ENCODE measurements at places on chromosomes 7 and 10.

DNA sequence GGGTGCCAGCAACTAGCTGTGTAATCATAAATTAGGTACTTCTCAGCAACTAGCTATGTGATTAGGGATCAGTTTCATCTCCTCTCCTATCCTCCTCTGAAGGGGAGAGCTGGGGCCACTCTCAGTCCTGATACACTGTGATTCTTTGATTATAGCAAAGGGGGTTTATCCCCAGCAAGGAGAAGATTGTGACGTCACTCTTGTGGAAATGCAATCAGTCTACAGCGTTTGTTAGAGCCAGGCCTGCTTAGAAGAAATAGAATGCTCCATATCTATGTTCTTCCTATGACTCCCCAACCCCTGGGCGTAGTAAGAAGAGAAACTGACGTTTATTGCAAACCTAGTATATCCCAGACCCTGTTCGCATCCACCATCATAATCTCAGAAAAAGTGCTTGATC is 308.2 kb downstream of the GFRA1 start:
- no peak for DNase-seq

DNA sequence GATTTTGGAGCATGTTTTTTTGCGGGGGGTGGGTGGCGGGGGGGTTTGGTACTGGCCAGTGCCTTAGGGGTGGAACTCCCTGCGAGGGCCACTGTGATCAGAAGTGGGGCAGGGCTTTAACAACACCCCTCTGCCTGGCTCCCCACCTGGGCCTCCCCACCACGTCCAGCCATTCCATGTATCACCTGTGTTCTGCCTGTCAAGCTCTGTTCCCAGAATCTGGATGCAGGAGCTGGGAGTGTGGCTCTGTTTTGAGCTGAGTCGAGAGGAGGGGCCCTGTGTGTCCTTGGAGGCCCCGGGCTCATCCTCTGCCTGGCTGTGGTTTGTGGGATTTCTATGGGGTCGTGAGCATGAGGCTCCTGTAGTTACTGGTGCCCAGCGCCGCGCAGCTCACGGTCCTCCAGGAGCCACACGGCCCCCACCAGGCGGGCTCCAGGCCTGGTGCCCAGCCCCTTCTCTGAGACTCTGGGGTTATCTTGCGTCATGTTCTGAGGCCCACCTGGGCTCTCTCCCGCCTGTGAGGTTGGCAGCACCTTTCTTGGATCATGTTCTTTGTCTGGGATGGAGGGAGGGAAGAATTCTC is 29.6 kb downstream of the PFKFB3 start:
- no peak for DNase-seq

DNA sequence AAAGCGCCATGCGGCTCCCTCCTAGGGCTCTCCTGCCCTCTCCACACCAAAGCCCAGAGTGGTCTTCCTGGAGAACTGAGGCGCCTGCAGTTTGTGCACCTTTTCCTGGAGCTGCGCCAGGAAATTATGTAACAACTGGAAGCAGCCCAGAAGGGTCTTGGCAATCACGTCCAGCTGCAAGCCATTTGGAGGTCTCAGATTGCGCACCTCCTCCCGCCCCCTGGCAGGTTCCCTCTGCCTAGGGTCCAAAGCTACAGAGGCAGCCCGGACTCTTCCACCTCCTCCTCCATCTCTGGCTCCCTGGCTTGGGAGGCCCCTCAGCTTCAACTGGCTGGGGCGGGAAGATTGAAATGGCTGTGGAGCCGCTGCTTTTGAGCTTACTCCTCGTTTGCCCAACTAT is 34.0 kb upstream of the SFTPD start:
- DNase-seq = no peak

- DNase-seq = no peak
Observed at GRCh38 chr10:130179640-130180039, 43.4 kb downstream of the GLRX3 start.

DNA sequence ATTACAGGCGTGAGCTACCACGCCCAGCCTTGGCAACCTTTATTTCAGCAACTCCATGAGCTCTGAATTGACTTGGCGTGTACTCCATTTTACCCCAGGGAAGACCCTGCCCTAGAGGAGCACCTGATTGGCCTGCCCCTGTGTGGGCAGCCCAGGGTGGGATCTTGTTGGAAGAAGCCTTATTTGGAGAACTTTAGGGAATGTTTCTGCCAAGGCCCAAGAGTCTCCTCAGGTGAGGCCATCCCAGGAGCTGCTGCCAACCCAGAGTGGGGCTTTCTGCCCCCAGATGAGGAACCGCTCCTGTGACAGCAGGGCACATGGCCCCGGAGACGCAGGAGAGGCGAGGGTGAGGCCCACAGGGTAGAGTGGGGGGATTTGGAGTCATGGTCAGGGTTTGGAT is 42.0 kb downstream of the VWA2 start:
- no peak for DNase-seq

GRCh38 chr7:129917934-129918333 is 34.8 kb downstream of the UBE2H start:
- DNase-seq = no peak

GRCh38 chr10:8051851-8052257 is 2.6 kb upstream of the GATA3 start:
- DNase-seq = no peak

DNA sequence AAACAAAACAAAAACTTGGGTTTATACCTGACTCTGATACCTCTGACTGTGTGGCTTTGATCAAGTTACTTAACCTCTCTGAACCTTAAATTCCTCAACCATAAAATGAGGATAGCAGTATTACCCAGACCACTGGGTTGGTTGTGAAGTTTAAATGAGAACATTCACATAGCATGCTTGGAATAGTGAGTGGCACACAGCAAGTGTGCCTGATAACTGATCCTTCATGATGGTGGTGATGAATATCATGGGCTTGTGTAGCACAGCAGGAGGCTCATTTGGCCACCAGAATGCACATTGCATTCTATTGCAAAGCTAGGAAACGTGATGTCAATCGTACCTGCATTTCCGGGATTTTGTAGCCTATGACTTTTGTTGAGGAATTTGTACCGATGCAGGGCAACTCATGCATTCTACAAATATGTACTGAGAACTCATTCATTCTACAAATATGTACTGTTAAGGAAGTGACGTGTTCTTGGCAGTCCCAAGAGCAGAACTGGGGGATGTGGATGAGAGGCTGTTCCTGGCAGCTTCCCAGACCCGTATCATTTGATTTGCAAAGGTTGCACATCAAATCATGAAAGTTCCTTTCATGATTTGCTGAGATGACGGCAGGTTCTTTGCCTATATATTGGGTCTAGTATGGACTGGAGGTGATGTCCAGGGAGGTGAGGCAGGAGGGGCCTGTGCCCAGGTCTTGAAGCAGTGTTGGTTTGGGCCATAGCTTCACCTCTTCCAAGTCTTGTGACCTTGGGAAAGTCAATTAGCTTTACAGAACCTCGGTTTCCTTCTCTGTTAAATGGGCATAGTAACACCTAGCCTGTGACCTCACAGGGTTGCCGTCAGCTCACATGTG is 94.6 kb upstream of the SMNDC1 start:
- DNase-seq = no peak

DNA sequence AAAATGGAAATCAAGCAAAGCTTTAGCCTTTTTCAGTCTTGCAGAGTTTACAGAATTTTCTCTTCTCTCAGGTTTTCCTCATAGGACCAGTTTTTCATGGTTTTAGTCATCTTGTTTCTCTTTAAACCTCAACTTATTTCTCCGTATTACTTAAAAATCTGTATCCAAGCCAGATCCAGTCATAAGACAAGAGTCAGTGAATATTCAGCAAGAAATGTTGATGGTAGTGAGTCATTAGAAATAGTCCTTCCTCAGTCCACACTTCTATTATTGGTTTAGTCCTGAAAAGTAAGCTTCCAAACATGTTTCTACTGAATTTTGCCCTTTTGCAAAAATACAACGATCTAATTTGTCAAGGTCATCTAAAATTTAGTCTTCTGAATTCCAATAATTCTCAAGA is 107.0 kb downstream of the VIM start:
- DNase-seq = no peak

GRCh38 chr7:154902600-154903082 is 100.3 kb downstream of the PAXIP1 start:
- DNase-seq = no peak

DNA sequence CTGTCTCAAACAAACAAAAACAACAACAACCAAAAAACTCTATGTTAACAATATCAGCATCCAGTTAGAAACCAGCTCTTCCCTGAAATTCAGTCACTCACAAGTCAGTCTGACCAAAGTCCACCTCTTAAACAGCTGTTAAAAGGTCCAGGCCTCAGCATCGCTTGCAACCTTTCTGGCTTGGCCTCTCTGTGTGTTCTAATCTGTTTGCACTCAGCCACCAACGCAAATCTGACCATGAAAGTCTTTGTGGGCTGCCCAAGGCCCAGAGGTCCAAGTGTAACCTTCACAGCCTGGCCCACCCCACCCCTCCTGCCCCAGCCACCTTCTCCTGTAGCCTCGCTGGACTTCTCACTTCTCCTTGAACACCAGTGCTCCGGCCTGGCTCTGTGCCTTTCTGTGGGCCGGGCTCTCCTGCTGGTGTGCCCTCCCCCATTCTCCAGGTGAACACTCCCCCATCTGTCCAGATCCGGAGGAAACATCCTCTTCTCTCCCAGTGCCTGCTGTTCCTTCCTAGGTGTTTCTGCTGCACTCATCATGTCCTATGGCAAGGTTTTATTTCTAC is 72.2 kb upstream of the EFCAB10 start:
- no peak for DNase-seq

DNA sequence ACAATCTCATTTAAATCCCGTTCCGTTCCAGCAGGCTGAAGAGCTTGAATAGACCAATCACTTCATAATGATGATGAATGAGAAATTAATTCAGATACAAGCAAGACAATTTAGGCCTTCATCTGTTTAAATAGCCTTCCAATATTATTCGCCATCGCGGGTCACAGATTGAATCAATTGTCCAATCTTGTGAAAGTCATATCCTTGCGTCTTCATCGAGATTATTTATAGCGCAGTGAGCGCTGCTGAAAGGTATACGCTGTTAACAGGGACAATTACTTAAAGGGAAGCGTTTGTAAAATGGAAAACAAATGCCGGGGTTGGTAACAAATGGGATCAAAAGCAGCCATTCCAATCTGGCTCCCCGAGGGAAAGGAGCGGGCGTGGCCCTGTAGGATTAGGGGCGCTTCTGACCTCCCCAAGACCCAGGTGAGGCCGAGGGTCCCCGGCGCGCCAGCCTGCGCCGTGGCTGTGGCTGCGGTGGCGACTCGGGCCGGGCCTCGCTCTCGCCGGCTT is 8.6 kb downstream of the EVX1 start:
- DNase-seq = no peak

DNA sequence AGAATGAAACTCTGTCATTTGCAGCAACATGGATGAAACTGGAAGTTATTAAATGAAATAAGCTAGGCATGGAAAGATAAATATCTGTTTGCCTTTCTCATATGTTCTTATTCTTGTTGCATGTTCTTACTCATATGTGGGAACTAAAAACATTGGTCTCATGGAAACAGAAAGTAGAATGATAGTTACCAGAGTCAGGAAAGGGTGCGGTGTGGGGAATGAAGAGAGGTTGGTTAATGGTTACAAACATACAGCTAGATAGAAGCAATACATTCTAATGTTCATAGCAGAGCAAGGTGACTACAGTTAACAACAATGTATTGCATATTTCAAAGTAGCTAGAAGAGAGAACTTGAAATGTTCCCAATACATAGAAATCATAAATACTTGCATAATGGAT is 105.1 kb downstream of the FAM107B start:
- DNase-seq = no peak

DNA sequence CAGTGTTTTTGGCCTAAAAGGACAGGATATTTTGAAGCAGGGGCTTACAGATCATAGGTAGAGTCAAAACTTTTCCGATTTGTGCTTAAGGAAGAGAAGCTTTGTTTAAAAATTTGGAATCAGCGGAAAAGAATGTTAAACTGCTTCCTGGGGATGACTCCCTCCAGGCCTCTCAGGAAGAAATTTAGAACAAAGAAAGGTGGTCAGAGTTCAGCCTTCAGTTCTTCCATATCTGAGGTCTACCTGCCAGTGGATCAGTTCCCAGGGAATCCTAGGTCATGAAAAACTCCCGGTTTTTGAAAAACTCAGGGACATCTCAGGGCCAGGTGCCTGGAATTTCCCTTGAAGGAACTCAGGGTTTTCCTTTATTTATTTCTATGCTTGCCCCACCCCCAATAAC is 100.3 kb downstream of the MCU start:
- no peak for DNase-seq

DNA sequence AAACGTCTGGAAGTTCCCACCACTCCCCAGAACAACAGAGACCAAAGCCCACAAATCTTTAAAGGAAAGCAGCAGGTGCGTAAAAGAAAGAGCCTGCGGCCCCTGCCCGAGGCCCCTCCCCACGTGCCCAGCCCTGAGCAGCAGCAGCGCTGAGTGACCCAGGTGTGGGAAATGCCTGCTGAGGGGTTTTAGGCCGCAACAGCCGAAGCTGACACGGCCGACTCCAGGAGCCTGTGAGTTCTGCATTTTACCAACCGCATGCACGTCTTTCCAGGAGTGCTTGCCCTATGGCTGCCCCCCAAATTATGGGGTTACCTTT is 1.6 kb upstream of the KNDC1 start:
- no peak for DNase-seq

- DNase-seq = no peak
Observed at GRCh38 chr7:118148930-118149329, 35.0 kb upstream of the LSM8 start.

- DNase-seq = no peak
Observed at GRCh38 chr10:126165874-126166273, 222.4 kb downstream of the ADAM12 start.

- no peak for DNase-seq
Observed at GRCh38 chr7:5774790-5775189, 6.7 kb downstream of the RNF216 start.

DNA sequence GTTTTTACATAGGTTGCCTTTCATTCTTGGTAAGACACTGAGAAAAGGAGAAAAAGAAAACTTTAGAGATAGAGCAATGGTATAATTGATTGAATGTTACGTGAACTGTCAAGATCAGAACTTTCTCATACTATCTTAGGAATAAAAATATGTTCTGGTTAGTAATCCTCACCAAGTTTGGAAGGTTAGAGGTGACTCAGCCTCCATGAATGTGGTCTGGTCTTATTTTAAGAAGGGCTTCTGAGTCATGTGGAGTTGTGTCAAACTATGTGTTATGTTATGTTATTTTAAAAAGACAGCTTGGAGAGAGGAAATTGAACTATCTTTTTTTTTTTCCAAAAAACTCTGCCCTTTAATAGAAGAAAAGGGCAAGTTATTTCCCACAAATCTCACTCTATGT is 458.6 kb upstream of the KLF6 start:
- DNase-seq = no peak

DNA sequence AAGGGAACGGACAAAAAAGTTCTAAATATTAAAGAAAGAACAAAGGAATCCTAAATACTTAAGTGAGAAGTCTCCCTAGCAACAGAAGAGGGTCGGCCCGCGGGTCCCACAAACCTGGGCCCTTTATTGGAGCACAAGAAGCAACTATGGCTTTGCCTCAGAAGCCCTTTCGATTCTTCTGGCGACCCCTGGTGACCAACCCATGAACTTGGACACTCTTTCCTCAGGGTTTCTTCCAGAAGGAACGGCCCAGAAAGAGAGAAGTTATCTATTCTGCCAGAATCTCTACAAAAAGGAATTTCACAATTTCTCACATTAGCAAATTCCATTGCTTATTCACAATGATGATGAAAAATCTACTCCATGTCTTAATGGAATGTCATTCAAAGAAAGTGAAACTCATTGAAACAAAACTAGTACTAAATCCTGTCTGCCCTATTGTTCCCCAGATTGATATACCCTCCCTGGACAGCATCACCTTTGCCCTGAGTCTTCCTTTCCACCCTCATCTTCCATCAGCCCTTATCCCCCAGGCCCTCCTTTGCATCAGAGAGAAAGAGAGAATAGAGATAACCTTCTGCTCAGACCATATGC is 43.7 kb downstream of the CPVL start:
- no peak for DNase-seq
